C1 segment of cervical spinal cord (tissue), 14 donors: ENCODE measurements at places on chromosomes 12 and 14.

- DNase-seq = no peak
Measured at GRCh38 chr12:12938541-12938940, 13.4 kb downstream of the GPRC5D start.

- no peak for DNase-seq
Measured at GRCh38 chr14:59055439-59056045, 132.9 kb upstream of the DAAM1 start.

DNA sequence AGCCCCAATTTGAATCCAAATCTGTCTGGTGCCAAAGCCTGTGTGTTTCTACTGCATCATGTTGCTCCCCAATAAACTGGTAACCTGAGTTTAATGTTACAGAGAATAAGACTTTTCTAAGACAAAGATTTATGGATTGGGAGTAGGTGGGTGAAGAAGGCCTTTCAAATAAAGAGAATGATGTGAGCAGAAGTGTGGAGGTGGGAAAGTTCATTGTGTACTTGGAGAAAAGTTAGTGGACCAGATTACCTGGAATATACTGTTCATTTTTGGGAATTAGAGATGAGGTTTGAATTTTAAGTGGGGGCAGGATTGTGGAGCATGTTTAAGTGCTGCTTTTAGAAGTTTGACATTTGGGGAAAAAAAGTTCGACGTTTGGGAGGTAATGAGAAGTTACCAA, 3.1 kb downstream of the FRS2 start:
- no peak for DNase-seq

- DNase-seq = no peak
Measured at GRCh38 chr12:116123451-116124258, 153.8 kb downstream of the MED13L start.

- DNase-seq = no peak
Measured at GRCh38 chr14:92542766-92543554, 29.4 kb downstream of the RIN3 start.

GRCh38 chr12:96912261-96912660, 5.2 kb downstream of the NEDD1 start:
- no peak for DNase-seq

DNA sequence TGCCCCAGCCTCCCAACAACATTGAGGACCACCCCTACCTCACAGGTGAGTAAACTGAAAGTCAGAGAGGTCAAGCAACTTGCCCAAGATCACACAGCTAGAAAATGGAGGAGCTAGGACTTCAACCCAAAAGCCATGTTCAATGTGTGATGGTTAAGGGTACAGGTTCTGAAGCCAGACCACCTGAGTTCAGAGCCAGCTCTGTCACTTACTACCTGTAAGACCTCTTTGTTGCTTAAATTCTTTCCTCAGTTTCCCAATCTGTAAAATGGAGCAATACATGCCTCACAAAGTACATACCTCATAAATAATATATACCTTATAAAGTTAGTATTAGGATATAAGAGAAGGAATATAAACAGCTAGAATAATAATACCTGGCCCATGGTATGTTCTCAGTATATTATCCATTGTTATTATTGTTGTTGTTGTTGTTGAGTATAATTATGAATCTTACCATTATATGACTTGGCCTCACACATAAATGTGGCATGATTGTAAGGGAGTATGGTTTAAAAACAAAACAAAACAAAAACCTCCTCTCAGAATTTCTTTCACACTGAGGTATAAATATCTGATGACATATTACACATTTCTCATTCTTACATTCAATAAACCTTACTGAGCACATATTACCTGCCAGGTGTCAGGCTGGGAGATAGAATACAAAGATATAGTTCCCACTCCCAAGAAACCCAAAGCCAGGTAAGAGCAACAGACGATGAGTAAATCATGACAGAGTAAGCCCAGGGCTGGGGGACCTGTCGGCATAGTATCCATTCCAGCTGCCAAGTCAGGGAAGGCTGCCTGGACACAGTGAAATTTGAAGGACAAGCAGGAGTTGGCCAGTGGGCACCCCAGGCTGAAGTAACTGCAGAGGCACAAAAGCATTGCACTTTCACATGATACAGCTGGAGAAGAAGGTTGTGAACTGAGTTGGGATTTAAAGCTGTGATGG, 19.6 kb downstream of the CMKLR1 start:
- no peak for DNase-seq

- DNase-seq = no peak
Measured at GRCh38 chr12:125189015-125189414, 123.8 kb downstream of the AACS start.

GRCh38 chr12:46752396-46752795, 73.4 kb downstream of the SLC38A4 start:
- DNase-seq = no peak

GRCh38 chr14:83129496-83129895, 1595.8 kb upstream of the SEL1L start:
- no peak for DNase-seq

DNA sequence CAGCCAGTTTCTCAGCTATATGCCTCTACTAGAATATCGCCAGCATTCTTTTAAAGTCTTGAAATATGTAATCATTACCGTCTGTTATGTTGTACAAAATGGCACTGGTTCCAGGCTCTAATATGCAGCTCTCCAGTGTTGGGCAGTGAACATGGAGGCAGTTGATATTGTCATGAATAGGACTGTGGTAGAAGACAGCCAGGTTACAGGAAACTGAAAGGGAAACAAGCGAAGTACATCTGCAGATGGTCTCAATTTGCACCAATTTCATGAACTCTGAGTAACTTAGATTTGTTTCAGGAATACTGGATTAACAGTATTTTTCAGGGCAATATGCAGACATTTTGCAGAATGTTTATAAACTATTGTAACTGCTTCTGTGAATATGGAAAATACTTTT, 13.4 kb upstream of the KLHL42 start:
- no peak for DNase-seq

- DNase-seq = no peak
Measured at GRCh38 chr12:5506821-5507231, 74.9 kb downstream of the NTF3 start.
